ENCODE measurements at places on chromosomes 1 and 21.

DNA sequence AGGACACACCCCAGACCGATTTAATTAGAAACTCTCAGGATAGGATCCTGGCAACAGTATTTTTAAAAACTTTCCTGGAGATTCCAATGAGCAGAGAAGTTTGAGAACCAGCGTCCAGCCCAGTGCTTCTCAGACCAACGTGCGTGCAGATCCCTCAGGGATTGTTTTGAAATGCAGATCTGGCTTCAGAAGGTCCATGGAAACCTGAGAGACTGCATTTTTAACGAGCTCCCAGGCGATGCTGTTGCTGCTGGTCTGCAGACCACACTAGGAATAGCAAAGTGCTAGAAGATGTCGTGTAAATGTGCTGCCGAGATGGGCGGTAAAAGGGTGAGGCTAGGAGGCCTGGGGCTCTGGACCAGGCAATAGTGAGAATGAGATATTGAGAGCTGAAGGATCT is 18.4 kb upstream of the CASQ1 start:
- H3K4me1 ChIP-seq: peaks cover 25% of the 10 kb centered on the region
- H3K27ac ChIP-seq: no peak overlapping the region
- no peak for DNase-seq
- no peak overlapping the region for H3K4me3 ChIP-seq
- no peaks in the 10 kb centered on the region for H3K36me3 ChIP-seq

DNA sequence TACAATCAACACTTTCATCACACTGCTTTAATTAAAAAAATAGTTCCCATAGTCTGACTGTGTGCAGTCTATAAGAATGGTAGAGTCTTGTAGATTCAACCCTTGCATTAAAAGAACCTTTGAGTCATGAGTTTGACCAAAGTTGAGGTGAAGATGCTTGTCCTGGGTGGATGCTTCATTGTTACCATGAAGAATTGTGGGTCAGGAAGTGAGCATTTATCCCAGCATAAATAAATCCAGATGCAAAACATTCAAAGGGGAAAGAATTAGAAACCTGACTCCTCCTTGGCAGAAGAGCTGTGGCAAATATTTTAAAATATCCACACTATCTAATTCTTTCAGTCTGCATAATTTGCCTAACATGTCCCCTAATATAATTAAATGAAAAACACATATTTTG is 72.9 kb upstream of the SPAG17 start:
- no peaks in the 10 kb centered on the region for H3K36me3 ChIP-seq
- H3K27ac ChIP-seq: no peak overlapping the region
- no peaks in the 10 kb centered on the region for H3K4me1 ChIP-seq
- no peak for DNase-seq
- no peak overlapping the region for H3K4me3 ChIP-seq
- H3K27me3 ChIP-seq: peaks cover 3% of the 10 kb centered on the region

DNA sequence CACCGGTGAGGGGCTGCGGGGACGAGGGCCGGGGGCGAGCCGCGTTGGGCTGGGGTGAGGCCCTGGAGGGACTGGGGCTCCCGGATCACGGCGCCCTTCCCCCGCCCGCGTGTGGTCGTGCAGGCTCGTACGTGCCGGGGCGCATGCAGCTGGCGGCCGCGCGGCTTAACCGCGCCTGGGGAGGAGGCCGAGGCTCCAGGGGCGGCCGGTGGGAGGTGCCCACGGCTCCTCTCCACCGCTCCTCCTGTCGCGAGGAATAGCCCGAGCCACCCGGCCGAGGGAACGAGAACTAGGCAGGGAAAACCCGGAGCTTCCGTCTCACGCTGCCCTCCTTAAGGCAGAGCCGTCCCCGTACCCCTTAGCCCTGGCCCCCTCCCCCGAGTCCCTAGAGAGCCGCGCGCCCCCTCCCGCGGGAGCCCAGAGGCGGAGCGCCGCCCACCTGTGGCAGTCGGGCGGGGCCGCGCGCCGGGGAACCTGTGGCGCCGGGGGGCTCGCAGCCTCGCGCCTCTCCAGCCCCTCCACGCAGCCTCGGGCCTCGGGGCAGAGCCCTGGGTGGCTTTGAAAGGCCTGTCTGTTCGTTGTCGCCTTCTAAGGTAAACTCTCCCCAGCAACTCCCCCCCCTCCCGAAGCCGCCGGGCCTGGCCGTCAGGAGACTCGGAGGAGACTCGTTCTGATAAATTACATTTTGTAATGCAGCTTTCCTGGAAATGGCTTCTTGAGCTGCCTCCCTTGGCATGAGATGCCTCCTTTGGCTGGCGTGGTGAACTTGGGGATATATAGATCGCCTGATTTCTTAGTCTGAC is 746 bp downstream of the AK4 start:
- peaks cover 31% of the 10 kb centered on the region for H3K36me3 ChIP-seq
- peaks cover 21% of the 10 kb centered on the region for H3K4me1 ChIP-seq
- H3K27me3 ChIP-seq: peaks cover 35% of the 10 kb centered on the region
- H3K27ac ChIP-seq: peak overlapping the region; percentile 86

DNA sequence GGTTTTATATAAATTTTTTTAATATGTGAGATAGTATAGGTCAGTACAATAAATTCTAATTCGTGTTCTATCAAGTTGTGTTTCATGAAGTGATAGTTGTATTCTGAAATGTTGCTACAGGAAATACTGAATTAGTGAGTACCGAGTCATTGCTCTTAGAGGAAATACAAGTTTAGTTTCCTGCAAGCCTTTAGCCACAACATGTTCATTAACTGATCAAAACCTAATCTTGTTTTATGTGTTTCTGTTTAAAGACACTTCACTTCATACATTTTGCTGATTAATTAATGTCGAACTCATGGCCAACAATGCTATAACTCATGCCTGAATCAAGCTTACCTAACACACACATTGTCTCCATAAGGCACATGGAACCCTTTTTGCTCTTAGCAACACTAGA is 43.6 kb downstream of the LRRC7 start:
- H3K36me3 ChIP-seq: no peaks in the 10 kb centered on the region
- no peak for DNase-seq

- DNase-seq: no peak
- H3K4me3 ChIP-seq: no peak overlapping the region
- H3K36me3 ChIP-seq: no peaks in the 10 kb centered on the region
- no peaks in the 10 kb centered on the region for H3K4me1 ChIP-seq
- H3K27ac ChIP-seq: no peak overlapping the region
Measured at GRCh38 chr1:176448340-176448739, 14.6 kb upstream of the PAPPA2 start.

GRCh38 chr1:101122452-101123166 is 97.0 kb upstream of the DPH5 start:
- H3K4me1 ChIP-seq: peaks cover 51% of the 10 kb centered on the region
- H3K27me3 ChIP-seq: no peaks in the 10 kb centered on the region
- H3K27ac ChIP-seq: peak overlapping the region; percentile 84
- H3K36me3 ChIP-seq: peaks cover 4% of the 10 kb centered on the region

DNA sequence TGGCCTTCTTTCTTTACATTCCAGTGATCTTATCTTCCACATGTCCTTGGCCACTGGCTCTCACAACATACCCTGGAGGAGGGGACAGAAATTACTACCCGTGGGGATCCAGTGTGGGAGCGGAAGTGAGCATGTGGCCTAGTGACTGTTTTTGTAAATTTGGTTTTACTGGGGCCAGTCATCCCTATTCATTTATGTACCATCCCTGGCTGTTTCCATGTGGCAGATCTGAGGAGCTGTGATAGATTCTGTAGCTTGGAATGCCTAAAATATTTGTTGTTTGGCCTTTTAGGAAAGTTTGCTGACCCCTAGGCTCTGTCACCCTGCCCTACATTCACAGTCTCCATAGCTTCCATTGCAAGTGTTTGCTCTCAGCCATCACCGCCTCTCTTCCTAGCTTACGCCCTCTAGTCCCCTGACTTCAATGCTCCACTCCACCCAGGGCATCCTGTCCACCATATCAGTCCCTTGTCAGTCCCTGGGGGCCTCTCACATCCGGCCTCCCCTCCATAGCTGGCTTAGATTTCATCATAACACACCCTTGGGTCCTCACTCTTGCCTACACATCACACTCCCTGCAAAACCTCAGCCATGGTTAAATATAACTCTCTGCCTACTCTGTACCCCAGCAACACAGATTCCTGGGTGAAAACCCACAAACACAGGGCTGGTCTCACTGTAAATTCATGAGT is 25.8 kb downstream of the DHCR24 start:
- H3K27ac ChIP-seq: peak overlapping the region; percentile 4
- H3K4me1 ChIP-seq: no peaks in the 10 kb centered on the region
- H3K27me3 ChIP-seq: no peaks in the 10 kb centered on the region
- H3K36me3 ChIP-seq: peaks cover 59% of the 10 kb centered on the region
- peak; percentile 3 for DNase-seq
- H3K4me3 ChIP-seq: no peak overlapping the region

DNA sequence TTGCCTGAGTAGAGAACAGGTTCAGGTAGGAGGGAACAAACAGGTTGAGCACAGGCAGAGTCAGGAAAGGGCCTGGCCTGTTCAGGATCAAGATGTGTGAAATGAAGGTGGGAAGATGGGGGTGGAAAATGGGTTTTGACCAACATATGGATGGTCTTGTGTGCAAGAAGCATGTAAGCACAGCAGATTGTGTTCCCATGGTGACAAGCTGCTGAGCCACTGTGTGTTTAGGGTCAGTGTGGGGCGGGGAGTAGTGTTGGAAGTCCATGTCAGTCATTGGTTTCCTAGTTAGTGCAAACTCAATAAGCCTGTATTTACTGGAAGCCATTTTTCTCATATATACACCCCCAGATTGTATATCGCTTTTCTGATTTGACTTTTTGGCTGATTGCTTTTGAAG is 111.9 kb downstream of the CAMTA1 start:
- H3K27ac ChIP-seq: no peak overlapping the region
- no peaks in the 10 kb centered on the region for H3K36me3 ChIP-seq
- H3K4me1 ChIP-seq: peaks cover 4% of the 10 kb centered on the region
- H3K27me3 ChIP-seq: no peaks in the 10 kb centered on the region

- H3K27me3 ChIP-seq: peaks cover under 1% of the 10 kb centered on the region
- peaks cover 4% of the 10 kb centered on the region for H3K36me3 ChIP-seq
- peaks cover 26% of the 10 kb centered on the region for H3K4me1 ChIP-seq
- no peak overlapping the region for H3K27ac ChIP-seq
- DNase-seq: no peak
Measured at GRCh38 chr21:29654855-29655254, 284.9 kb downstream of the GRIK1 start.

GRCh38 chr1:64683419-64683818 is 61.5 kb upstream of the RAVER2 start:
- H3K4me1 ChIP-seq: no peaks in the 10 kb centered on the region
- H3K4me3 ChIP-seq: no peak overlapping the region
- no peak for DNase-seq

DNA sequence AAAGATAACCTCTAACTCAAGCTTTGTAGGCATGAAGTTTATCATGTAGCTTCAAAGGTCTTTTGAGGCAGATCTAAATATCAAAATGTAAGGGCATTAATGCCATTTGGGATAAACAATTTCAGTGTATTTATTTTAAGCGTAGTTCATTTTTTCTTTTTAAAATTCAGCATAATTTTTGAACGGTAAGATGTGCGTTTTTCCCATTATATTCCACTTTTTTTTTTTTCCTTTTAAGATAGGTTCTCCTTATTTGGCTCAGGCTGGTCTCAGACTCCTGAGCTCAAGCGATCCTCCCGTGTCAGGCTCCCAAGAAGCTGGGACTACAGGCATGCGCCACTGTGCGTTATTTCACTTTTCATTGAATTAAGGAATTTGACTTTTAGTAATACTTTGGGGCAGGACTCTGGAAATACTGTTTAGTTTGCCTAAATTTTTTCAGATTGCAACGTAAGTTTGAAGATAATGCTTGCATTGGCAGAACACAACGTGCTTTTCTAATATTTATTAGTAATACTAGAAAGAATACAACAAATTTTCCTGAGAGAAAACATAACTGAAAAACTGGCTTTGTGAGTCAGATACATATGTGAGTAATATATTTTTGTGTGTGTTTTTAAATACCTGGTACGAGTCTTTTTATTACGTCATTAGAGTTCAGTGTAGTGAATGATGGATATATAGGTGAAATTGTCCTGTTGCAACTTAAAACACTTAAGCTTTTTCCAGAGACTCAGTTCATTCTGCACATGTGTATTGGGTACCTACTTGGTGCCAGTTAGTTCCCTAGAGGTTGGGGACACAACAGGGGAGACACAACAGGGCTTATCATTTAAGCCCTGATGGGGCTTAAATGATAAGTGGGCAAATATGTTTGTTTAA is 2.2 kb downstream of the RALGPS2 start:
- H3K27me3 ChIP-seq: peaks cover 4% of the 10 kb centered on the region
- peak overlapping the region; percentile 81 for H3K4me3 ChIP-seq
- no peak overlapping the region for H3K27ac ChIP-seq
- H3K36me3 ChIP-seq: peaks cover 6% of the 10 kb centered on the region
- no peak for DNase-seq

GRCh38 chr1:56655991-56656613 is 11.0 kb downstream of the PRKAA2 start:
- peaks cover 2% of the 10 kb centered on the region for H3K36me3 ChIP-seq
- no peaks in the 10 kb centered on the region for H3K4me1 ChIP-seq
- H3K27ac ChIP-seq: no peak overlapping the region
- H3K27me3 ChIP-seq: no peaks in the 10 kb centered on the region
- H3K4me3 ChIP-seq: no peak overlapping the region

DNA sequence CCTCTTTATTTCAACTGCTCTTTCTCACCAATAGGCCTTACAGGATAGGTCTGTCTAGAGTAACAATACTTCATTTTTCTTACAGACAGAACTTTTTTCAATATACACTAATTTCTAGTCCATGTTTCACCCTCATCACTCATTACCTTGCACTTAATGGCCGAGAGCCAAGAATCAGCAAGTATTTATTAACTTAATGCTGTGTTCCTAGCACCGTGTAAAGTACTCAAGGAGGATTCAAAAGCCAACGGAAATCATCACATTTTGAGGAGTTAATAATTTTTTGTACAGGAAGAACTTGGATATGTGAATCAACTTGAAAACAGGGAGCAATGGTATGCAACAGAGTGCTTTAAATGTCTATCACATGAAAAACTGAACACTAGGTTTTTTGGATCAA is 102.0 kb downstream of the PTPN14 start:
- no peak for DNase-seq
- peaks cover 27% of the 10 kb centered on the region for H3K4me1 ChIP-seq
- H3K27me3 ChIP-seq: peaks cover 7% of the 10 kb centered on the region
- H3K27ac ChIP-seq: no peak overlapping the region

- DNase-seq: no peak
- no peak overlapping the region for H3K27ac ChIP-seq
- no peaks in the 10 kb centered on the region for H3K27me3 ChIP-seq
- peaks cover 21% of the 10 kb centered on the region for H3K4me1 ChIP-seq
Measured at GRCh38 chr1:210695026-210695425, 366.3 kb downstream of the HHAT start.

DNA sequence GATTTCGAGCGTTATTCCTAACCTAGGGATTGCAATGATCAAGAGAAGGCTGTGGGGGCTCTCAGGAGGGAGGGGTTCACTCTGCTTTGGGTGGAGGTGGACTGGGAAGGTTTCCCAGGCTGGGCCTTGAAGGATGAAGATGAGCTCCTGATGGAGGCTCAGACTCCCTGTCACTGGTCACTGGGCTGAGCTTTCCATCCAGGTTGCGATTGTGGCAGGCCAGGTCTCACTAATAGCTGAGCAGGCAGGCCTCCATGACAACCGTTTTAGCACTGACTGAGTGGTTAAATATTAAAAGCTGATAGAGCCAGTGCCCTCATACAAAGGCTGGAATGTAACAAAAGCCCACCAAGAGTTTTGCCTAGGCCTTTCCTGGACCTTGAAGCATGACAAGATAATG is 36.2 kb upstream of the EFCAB14 start:
- H3K36me3 ChIP-seq: no peaks in the 10 kb centered on the region
- no peak overlapping the region for H3K4me3 ChIP-seq
- no peak overlapping the region for H3K27ac ChIP-seq
- no peak for DNase-seq
- peaks cover 2% of the 10 kb centered on the region for H3K27me3 ChIP-seq
